ENCODE measurements at places on chromosomes 2 and 18.

GRCh38 chr2:160570376-160570775 lies 76.8 kb upstream of the RBMS1 start:
- no peak for DNase-seq

- no peak for DNase-seq
Observed at GRCh38 chr2:205543937-205544702, 138.2 kb upstream of the NRP2 start.

GRCh38 chr18:58896268-58896667 lies 31.6 kb downstream of the ZNF532 start:
- no peak for DNase-seq

- DNase-seq = no peak
Observed at GRCh38 chr18:41624460-41624859, 330.6 kb upstream of the PIK3C3 start.

DNA sequence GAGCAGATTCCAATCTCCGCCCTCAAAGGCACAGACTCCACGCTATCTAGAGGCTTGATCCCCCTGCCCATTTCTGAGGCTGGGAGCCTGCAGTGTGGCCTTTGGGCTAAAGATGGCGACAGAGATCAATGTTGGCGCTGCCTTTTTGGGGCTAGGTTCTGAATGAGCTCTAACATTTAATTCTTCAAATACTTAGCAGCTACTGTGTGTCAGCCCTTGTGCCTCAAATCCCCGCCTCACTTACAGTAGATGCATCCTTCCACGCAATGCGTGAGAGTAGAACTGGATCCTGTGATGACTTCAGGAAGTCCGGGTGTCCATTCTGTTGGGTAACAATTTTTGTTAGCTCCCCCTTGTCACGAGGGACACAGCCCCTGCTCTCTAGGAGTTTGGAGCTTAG lies 12.4 kb downstream of the IL1F10 start:
- DNase-seq = peak; percentile 13

GRCh38 chr2:188786368-188786841 lies 187.8 kb upstream of the COL3A1 start:
- peak; percentile 12 for DNase-seq

DNA sequence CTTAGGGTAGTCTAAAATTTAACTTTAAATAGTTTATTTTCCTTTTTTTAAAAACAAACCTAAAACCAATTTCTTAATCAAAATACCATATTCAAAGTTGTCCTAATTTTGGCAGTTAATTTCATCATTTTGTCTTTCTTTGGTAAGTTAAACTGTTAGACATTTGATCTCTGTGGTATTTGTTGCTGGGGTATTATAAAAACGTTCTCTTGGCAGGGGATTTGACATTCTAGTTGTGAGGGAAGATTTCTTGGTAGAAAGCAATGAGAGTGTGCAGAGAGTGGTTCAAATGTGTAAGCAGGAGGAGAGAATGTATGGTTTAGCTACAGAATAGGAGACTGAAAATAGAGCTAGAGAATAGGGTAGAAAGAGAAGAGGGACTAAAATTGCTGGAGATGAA lies 14.6 kb downstream of the GULP1 start:
- DNase-seq = no peak

DNA sequence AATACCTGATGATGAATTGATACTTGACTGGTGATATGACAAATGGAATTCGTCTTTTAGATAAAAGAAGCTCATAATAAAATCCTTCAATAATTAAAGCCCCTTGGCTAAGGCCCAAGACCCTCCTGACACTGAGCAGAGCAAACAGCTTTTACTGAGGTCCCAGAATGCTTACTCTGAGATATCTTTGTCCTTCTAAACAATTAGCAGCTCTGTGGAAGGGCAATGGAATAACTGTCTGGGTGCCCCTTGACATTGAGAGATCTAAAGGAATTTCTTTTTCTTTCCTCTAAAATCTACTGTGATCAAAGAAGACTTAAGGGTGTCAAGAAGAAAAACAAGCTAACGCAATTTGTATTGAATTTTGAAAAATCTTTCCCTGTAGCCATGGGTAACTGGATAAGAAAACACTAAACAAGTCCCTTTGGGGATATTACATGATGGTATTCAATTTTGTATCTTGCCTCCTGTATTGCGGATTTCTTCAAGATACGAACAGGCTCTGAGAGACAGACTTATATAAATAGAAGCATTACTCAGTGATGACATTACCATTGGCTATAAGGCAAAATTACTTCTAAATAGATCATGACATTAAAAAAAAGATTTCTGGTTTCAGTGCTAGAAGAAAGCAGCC lies 128.8 kb downstream of the MREG start:
- DNase-seq = no peak

GRCh38 chr2:94997981-94998930 lies 27.3 kb upstream of the MAL start:
- no peak for DNase-seq

- DNase-seq = no peak
Observed at GRCh38 chr18:49851624-49852023, 38.3 kb upstream of the ACAA2 start.

- no peak for DNase-seq
Observed at GRCh38 chr2:28633746-28634145, 117.9 kb upstream of the PPP1CB start.

GRCh38 chr2:127423478-127423843 lies 5.2 kb downstream of the PROC start:
- DNase-seq = no peak

DNA sequence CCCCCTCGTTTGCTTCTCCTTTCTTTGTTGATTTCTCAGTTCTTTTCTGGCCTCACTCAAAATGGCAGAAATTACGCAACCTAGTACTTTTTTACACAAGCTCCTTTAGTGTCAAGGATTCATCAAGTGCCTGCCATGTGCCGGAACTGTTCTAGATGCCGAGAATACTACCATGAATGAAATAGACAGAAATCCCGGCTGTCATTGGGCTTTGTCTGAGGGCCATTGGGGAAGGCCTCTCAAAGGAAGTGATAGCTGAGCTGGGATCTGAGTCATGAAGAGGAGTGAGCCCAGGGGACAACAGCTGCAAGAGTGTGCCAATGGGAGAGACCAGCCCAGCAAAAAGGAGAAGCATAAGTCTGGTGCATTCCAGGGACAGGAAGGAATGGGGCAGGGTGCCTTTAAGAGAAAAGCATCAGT lies 34.3 kb upstream of the PPP1CB start:
- peak; percentile 67 for DNase-seq

GRCh38 chr2:165369131-165369897 lies 100.2 kb upstream of the CSRNP3 start:
- DNase-seq = no peak

DNA sequence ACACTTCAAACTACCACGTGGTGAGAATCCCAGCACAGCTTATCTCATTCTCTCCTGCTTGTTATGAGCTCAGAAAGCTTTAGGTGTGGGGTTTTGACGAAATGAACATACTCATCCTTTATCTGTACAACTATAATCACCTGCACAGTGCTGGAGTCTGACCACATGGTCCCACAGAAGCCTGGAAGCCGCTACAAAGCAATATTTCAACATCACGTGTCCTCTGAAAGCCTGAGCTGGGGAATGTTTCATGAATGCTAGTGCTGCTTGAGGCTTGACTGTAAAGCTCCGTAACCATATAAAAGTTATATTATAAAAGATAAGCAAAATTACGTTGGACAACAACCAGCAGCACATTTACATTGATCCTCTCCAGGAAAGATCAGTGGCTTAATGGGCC lies 43.9 kb downstream of the PIEZO2 start:
- no peak for DNase-seq

DNA sequence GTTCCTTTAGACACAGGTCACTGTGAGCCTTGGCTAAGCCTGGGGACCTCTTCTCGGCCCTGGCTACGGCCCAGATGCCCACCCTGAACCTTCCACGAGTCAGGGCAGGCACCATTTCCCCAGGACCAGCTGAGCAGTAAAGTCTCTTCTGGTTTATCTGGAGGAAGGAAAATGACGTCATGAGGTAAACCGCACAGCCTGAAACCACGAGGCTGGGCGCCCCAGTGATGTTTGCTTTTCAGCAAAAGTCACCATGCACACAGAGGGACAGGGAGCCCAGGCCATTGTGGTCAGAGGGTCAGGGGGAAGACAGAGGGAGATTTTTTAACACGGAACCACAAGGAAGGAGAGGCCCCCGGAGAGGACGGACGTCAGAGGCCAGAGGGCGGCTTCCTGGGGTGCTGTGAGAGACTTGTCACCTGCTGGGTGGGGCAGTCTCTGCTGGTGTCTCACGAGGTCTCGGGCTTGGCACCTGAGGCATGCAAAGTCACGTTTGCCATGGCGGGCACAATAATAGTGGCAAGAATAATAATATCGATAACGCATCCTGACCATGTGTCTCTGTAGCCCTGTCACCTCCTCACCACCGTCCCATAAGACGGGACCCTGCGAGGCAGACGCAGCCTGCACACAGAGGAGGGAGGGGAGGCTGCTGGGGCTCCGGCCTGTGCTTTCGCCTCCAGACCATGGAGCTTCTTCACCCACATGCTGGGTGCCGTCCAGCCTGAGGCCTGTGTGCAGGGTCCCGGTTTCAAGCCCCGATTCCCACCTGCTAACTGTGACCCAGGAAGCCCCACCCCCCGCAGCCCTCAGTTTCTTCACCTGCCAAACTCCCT lies 33.2 kb upstream of the FOSL2 start:
- DNase-seq = no peak

DNA sequence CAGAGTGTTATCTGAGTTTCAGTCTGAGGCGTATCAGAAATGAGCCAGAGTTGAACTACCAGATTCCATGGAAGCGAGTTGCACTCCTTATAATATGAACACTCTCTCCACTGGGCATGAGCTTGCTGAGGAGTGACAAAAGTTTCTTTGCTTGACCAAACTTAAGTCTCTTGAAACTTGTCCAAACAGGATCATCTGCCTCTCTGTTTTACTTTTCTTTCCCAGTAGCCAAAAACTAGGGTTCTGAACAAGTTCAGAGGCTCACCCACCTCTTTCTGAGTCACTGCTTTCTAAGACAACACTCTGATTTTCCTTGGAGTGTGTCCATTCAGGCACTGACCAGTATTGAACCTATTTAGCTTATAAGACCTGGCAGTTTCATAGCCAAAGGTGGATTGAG lies 233.2 kb upstream of the TCF4 start:
- DNase-seq = no peak

- DNase-seq = no peak
Observed at GRCh38 chr2:164922134-164922533, 33.2 kb downstream of the SLC38A11 start.

DNA sequence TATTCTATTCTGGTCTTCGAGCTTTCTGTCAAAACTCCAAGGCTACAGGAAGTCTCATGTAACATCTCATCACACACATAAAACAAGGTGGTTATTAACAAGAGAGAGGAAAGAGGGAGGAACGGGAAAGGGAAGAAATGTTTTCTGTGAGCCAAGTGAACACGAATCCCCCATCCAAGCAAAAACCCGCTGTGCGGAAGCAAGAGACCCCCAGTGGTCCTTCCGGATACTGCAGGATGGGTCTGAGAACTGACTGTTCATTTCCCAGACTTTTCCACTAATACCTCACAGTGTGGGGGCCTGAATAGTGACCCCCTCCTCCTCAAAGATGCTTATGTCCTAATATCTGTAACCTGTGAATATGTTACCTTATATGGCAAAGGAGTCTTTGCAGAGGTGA lies 19.0 kb upstream of the DIPK1C start:
- DNase-seq = no peak
